ENCODE measurements at places on chromosomes 3 and 15.
A peak's percentile ranks its signal among the peaks of the same experiment; 100 is the strongest.

DNA sequence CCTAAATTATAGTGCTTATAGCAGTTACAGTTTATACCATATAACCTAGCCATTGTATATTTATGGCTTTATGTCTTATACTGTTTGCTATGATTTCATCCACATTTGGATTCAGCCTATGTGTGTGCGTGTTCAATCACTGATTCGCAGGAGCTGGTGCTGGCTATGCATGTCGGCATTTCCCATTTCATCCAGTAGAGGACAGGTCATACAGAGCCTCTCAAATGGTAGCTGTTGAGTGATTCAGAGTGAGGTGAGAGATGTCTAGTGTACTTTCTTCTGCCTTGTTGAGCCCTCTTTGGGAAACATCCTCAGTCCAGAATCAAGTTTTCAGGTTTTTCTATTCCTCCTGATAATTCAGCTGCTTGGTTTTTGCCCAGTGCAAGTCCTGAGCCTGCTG lies 76.1 kb downstream of the FRMD4B start:
- peak; percentile 31 for DNase-seq

DNA sequence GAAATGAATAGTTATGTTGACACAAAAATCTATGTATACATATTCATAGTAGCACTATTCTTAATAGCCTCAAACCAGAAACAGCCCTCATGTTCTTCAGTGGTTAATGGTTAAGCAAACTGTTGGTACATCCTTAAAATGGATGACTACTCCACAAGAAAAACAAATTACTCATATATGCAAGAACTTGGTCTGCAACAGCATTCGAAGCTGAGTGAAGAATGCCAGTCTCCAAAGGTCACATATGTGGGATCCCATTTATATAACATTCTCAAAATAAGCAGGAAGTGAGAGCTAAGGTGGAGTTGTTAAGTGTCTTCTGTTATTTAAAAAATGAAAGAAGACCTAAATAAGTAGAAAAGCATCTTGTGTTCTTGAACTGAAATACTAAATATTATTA lies 365.7 kb downstream of the GABRG3 start:
- no peak for DNase-seq

DNA sequence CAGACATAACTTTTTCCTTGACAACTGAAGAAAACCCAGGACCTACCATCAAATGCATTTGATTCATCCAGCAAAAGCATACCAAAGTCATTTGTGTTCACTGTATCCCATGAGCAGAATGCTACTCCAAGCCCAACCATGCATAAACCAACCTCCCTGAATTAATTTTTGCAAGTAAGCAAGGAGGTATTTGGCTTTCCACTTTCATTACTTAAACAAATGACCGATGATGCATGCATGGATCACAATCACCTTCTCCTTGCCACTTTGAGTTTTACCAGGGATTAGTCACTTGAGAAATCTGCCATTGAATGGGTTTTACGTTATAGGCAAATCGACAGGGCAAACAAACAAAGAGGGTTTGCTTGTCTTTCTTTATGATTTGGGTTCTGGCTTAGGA lies 214.8 kb downstream of the FMN1 start:
- DNase-seq, result peak; percentile 91

GRCh38 chr15:90586948-90587347 lies 57.2 kb downstream of the CRTC3 start:
- DNase-seq, result no peak

All from EL (cell line).